CD4-positive, CD25-positive, alpha-beta regulatory T cell (primary cell): ENCODE measurements at places on chromosomes 11 and 22.

GRCh38 chr11:123093739-123094138 is 31.8 kb upstream of the HSPA8 start:
- no peak for DNase-seq

- DNase-seq: no peak
Observed at GRCh38 chr11:112366777-112367176, 106.1 kb upstream of the PLET1 start.

DNA sequence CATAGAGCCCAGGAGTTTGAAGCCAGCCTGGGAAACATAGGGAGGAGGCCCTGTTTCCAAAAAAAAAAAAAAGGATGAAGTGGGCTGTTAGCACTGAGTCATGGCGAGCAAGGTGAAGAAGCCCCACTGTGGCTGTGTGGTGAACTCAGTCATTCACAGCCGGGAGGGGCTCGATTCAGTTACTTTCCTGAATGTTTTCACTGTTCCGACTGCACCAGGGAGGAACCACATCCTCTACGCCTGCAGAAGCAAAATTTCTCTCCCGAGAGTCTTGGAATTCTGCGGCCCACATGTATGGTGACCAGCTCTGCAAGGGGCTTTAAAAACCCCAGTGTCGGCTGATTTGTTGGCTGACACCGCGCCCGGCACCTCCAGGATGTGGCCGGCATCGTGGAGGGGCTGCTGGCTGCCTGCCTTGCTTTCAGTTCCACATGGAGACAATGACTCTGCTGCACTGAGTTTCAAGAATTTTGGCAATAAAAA is 27.8 kb upstream of the GRAMD4 start:
- DNase-seq: peak; percentile 24

DNA sequence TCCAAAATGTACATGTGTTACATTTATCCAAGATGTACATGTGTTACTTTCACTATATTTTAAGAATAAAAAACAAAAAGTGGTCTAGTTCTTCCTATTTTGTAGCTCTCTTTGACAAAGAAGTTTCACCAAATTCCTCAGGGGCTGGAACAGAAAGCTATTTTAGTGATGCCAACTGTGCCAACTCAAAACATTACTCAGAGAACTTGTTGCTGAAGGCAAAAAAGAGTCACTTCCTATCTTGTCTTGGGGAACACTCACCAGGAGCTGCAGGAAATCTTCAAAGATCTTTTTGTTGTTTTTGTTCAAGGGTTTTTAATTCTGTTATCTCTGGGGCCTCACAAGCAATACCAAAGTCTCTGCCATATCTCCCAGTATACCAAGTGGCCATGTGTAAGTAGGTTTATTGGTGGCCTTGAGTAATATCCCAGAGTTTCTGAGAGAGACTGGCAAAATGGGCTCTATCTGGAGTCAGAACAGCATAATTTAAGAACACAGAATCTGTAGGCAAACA is 13.6 kb upstream of the EED start:
- DNase-seq: no peak

DNA sequence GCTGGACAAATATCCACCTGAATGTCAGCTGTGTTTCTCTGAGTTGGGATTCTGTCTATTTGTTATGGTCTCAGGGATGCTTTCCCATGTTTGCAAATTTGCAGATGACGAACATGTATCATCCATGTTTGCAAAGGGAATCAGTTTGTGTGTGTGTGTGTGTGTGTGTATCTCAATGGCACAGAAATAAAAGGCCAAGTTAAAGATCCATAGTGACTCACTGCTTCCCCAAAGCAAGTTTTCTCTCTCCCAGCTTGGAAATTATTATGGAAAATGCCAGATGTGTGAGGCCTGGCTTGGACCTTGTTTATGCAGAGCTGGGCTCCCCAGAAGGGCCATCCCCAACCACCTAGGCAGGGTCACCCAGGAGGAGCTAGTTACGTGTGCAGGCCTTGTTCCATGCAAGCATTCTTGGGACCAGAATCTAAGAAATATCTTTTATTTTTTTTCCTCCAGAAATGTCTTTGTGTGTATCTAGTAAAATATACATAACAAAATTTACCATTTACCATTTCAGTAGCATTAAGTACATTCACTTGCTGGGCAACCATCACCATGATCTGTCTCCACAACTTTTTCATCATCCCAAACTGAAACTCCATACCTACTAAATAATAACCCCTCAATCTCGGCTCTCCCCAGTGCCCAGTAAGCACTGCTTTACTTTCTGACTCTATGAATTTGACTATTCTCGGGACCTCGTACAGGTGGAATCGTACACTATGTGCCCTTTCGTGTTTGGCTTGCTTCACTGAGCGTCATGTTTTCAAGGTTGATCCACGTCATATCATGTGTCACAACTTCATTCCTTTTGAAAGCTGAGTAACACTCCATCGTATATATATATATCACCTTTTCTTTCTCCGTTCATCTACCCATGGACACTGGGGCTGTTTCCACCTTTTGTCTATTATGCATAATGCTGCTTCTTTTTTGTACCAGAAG is 56.6 kb upstream of the WNT7B start:
- no peak for DNase-seq

- no peak for DNase-seq
Observed at GRCh38 chr11:44445500-44446365, 119.7 kb upstream of the CD82 start.

DNA sequence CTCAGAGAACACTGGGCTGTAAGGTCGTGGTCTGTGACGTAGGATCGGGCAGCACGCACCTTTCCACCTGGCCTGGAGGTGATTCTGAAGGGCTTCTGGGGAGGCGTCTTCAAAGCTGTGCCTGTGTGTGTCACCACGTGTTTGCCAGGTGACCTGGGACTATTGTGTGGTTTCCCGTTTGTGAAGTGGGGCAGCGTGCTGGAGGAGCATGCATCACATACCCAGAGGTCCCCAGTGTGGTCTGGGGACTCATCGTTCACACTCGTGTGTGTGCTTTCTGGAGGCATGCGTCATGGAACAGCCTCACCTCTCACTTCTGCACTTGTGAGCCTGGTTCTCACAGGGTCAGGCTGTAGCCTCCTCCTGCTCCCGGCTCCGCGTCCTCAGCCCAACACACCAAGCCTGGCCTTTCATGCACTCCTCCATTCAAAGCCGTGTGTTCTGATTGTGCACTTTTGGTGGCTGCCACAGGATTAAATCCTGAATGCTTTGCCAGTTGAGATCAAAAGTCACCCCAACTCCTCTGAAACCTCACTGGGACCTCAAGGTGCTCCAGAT is 106.3 kb downstream of the KCNQ1OT1 start:
- no peak for DNase-seq

DNA sequence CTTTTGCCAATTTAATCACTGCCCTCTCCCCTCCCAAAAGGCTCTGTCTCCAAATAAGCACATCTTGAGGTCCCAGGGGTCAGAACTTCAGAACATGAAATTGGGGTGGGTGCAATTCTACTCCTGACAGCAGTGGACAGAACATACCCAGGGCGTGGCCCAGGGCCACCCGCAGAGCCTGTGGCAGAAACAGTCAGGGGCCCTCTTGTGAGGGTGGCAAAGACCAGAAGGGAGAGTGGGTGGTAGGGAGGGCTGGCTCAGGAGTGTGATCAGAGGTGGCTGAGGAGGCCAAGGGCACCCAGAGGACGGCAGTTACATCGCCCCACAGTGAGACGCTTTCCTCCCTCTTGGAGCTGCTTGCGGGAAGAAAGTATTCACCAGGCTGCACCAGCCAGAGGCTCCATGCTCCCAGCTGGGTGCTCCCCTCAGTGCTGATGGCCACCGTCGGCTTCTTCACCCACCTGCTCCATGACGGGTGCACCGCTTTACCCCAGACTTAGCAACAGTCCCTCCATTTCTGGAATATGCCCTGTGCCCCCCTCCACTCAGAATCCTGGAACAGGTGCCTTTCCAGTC is 1388.0 kb downstream of the BRD1 start:
- no peak for DNase-seq

GRCh38 chr11:59556115-59556916 is 45.0 kb downstream of the OR4D9 start:
- DNase-seq: no peak

- DNase-seq: no peak
Observed at GRCh38 chr11:112247201-112247600, 13.5 kb downstream of the PLET1 start.

- DNase-seq: no peak
Observed at GRCh38 chr22:21702700-21703683, 32.6 kb downstream of the YPEL1 start.

DNA sequence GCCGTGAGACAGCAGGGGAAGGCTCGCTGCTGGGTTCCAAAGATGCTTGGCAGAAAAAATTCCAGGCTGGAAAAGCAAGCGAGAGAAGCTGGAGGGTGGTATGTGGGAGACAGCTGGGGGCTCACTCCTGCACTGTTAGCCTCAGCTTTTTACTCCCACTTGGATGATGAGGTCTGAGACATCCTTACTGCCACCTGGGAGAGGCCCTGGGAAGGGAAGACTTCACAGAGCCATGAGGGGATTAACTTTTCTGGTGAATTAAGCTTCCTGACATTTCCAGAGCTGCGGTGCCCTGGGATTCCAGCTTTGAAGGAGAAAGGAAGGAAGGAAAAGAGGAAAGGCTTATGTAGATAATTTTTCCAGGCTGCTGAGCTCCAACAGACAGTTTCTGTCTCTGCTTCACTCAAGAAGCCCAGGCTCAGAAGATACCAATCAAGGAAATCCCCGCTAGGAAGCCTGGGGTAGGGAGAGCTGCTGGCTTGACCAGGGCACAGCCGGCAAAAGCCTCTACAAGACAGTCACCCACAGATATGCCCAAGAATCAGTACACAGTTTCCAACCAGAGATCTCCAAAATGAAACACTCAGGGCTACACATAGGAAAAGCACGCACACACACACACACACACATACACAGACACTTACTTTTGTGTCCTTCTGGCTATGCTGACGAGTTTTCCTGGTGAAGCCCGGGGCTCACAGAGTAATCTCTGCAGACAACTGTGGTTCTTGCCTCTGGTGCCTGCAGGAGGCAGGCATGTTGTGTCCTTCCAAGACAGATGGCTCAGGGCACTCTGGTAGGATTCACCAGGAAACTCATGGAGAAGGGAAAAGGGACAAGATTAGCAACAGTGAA is 907 bp downstream of the MCHR1 start:
- DNase-seq: no peak
